ENCODE measurements at places on chromosomes 7 and 10. TPM values are rescaled to one million over a fixed set of nuclear protein-coding genes. Genes with fewer than 3 reads are reported as not detected.

Gene CLDN3
- not detected for total RNA-seq

Gene MSMB
- not detected for total RNA-seq

Gene NPC1L1
- 0.28 TPM for total RNA-seq

Gene STEAP2
- total RNA-seq, result 1.4 TPM

Gene CHRM2
- not detected for total RNA-seq

Gene MYL10
- total RNA-seq, result not detected

Gene PTPRE
- total RNA-seq, result 4.5 TPM

Gene AGR2
- total RNA-seq, result not detected

Gene LIPN
- total RNA-seq, result not detected

Gene CLCN1
- 10.9 TPM for total RNA-seq

Gene AMZ1
- not detected for total RNA-seq

Gene ACTL6B
- total RNA-seq, result not detected

Gene ICA1
- total RNA-seq, result 2.3 TPM

Gene SPDYE5
- total RNA-seq, result not detected

Gene COL28A1
- 2.6 TPM for total RNA-seq

Gene LOXL4
- 5.7 TPM for total RNA-seq

Gene VOPP1
- 31.3 TPM for total RNA-seq

Gene GNB2
- total RNA-seq, result 117 TPM

Gene ALOX5
- total RNA-seq, result 2.0 TPM

Gene FAM25C
- total RNA-seq, result not detected

Gene LDB3
- 615 TPM for total RNA-seq

Gene ERVW-1
- total RNA-seq, result not detected

Gene TMEM139
- not detected for total RNA-seq

Gene CYP3A5
- 0.28 TPM for total RNA-seq

Gene BMI1
- 32.7 TPM for total RNA-seq

Gene CLDN4
- 0.15 TPM for total RNA-seq

Gene GOT1
- total RNA-seq, result 281 TPM

Gene FXYD4
- total RNA-seq, result not detected

Gene PBLD
- total RNA-seq, result 1.9 TPM

Gene SND1
- 71.6 TPM for total RNA-seq
